ENCODE measurements at places on chromosomes 5 and 9.

- no peak for DNase-seq
Observed at GRCh38 chr9:33765411-33765810, 29.9 kb upstream of the PRSS3 start.

DNA sequence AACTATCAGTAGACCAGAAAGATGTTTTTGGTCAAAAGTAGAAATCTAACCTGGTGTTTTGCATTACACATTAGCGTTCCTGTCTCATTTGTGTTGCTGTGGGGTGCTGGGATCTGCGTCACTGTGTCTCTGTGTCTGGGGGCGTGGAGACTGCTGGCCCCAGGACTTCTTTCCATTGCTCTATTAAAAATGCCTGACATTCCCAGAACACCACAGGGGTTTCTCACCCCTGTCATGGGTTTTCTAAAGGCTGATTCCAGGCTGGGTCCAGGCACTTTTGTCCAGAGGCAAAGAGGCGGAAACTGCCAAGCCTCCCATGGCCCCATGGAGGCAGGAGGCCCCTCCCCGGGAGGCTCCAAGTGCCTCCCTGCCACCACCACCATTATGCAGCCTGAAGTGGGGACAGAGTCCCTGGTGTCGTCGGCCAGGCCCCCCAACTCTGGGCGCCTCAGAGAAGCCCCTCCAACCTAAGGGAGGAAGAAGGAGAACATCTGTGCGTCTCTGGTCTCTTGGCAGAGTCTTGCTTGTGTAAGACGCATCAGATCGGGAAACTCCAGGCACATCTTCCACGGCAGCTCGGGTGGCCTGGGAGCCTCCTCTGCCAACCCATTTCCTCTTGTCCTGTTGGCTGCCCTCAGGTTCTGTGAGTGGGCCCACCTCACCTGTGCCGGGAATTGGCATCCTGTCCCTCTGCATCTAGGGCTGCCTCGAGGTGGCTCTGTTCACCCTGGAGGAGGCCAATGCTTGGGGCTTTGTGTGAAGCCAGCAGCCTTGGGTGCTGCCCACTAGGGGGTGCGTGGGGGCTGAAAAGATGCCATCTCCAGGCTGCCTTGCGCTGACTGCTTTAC, 13.8 kb upstream of the PLEKHG4B start:
- DNase-seq: peak; percentile 80

DNA sequence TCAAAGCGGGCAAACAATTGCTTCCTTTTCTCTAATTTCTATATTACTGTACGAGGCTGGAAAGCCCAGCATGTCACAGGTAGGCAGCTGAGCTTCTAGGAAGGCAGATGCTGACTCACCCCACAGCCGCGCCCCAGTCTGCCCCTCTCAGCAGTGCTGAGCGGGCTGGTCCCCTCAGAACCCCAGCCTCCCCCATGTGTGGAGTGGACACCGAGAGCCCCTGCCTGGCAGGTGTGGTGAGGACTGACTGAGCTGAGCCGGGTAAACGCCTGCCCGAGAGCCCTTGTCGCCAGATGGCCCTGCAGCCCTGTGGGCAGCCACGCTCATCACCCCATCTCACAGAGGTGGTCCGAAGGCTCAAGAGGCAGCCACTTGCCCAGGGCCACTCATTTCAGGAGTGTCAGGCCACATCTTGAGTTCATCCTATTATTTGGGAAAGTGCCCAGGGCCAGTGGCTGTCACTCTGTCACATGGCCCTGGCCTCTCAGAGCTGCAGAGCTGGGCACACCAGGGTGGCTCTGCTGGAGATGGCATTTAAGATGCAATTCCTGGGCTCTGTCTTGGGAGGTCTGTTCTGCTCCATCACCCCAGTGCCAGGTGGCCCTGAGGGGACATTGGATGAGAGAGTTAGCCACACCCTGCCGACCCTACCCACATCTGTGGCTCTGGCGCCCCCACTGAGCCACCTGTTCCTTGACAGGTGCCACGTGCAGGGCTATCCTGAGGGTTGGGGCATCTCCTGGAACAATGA, 12.4 kb downstream of the CARD19 start:
- DNase-seq: no peak

DNA sequence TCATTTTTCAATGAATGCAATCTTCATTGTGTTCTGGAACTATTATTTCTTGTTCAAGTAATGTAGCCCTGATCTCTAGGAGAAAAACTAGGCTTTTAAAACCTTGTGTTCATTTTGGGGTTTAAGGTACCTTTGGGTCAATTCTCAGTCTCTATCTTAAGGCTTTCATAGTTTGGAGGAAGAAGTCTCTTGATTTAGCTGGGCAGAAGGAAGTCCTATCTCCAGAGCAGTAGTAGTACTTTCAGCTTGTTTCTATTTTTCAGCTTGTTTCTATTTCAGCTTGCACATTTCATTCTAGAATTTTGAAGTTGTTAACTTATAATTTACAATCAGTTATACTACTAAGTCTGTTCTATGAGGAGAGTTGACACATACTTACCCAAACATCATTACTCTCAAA, 15.2 kb downstream of the CSNK1G3 start:
- DNase-seq: no peak

DNA sequence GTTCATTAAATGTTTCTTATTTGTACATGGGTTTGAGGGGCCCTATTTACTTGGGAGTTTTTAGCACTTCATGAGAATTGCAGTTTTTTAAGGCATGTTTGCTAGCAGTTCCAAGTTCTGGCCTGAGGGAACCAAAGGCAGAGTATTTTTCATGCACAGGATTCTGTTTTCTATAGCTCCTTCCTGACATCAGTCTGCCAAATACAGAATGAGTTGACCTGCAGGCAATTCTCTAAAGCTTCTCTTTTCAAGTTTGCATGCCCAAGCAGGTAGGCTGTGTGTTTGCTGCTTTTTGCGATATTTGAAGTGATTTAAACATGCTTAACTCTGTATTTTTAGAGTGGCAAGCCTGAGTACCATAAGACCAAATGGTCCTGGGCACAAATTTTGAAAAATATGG, 75.8 kb downstream of the AOPEP start:
- no peak for DNase-seq

GRCh38 chr9:126522612-126523356, 90.9 kb upstream of the LMX1B start:
- no peak for DNase-seq

DNA sequence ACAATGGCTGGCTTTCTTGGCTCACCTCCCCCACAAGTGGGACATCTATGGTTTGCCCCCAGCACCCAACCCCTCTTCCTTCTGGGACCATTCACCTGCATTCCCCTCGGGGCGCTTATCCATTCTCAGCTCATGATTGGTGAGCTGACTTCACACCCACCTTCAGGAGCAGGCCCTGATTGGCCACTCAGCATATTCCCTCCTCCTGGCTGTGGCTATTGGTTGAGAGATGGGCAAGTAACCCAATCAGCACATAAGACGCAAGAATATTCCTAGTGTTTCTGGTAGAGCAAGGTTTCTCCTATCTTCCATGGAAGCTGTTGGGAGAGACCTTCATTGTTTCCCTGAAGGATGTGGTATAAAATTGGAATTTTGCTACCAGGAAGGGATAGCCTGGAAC, 22.7 kb upstream of the UNC5A start:
- no peak for DNase-seq

DNA sequence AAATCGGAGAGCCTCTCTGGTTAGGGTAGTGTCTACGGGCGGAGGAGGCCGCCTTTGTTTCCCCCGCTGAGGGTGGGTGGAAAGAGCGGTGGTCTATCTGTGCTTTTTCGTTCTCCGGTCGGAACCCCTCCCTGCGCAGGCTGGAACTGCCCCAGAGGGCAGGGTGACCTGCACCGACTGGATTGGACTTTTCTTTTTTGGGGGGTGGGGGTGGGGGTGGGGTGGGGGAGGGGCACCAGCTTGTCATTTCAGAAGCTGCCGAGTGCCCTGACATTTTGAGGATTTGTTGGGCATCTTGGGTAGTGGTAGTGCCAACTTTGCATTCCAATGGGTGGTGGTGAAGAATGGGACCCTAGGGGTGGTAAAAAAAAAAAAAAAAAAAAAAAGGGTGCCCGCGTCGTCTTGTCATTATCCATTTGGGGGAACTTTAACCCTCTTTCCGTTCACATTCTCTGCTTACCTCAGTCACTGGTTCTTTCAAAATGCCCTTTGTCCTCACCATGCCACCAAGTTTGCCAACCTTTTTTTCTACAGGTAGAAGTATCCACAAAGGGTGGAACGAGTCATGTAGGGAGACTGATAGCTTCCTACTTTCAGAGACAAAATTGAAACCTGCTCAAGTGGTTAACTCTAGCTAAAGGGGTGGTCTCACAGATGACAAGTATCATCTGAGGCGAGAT, 1.3 kb downstream of the UBE2R2 start:
- peak; percentile 8 for DNase-seq

DNA sequence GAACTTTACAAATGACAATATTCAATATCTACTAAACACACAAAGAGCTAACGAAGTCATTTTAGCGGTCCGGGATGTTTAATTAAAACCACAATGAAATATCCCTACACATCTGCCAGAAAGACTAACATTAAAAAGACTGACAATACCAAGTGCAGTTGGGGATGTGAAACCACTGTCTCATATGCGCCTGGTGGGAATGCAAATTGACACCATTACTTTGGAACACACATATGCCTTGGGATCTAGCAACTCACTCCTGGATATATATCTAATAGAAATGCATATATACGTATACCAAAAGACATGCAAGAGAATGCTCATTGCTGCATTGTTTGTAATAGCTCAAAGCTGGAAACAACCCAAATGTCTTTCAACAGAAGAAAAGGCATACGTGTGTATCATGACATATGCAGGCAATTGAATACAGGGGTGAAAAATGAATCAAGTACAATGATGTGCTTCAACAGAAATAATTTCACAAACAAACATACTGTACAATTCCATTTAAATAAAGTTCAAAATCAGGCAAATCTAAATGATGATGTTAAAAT, 153.3 kb downstream of the CARTPT start:
- no peak for DNase-seq

DNA sequence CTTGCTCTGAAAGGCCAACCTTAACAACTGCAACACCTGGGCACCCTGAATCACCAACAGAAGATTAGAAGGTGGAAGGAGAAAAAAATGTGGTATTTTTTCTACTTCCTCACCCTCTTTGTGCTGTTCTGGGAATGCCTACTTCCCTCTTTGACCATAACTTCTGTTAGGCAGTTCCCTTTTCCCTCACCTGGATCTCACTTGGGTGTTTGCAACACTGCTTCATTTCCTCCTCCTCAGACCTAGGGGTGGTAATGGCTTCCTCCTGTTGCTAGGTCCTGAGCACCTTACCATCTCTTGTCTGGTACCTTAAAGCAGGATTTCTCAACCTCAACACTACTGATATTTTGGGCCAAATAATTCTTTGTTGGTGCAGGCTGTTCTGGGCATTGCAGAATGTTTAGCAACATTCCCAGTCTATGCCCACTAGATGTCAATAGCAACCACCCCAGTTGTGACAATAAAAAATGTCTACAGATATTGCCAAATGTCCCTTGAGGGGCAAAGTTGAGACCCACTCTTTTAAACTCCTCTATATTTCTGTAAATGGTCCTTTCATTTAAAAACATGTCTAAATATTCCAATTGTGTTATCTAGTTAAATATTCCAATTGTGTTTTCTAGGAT, 300.0 kb upstream of the VLDLR start:
- no peak for DNase-seq

DNA sequence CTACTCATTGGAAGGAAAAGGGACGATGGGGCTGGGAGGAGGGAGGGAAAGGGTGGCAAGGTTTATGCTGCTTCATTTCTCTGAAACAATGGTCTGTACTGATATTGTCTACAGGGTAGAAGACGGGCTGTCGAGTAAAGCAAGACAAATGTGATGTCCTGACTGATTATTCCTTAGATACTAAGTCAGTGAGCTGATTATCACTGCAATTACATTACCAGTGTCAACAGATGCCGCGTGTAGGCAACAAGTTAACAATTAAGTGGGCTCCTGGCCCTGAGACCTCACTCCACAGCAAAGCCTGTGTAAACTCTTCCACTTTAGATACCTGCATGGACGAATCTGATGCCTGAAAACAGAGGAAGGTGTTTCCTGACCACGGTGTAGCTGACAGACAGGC, 602.8 kb downstream of the IRX1 start:
- DNase-seq: no peak

Data from osteocyte (in vitro differentiated cells).